ELR (cell line): ENCODE measurements at places on chromosomes 12 and 14.

DNA sequence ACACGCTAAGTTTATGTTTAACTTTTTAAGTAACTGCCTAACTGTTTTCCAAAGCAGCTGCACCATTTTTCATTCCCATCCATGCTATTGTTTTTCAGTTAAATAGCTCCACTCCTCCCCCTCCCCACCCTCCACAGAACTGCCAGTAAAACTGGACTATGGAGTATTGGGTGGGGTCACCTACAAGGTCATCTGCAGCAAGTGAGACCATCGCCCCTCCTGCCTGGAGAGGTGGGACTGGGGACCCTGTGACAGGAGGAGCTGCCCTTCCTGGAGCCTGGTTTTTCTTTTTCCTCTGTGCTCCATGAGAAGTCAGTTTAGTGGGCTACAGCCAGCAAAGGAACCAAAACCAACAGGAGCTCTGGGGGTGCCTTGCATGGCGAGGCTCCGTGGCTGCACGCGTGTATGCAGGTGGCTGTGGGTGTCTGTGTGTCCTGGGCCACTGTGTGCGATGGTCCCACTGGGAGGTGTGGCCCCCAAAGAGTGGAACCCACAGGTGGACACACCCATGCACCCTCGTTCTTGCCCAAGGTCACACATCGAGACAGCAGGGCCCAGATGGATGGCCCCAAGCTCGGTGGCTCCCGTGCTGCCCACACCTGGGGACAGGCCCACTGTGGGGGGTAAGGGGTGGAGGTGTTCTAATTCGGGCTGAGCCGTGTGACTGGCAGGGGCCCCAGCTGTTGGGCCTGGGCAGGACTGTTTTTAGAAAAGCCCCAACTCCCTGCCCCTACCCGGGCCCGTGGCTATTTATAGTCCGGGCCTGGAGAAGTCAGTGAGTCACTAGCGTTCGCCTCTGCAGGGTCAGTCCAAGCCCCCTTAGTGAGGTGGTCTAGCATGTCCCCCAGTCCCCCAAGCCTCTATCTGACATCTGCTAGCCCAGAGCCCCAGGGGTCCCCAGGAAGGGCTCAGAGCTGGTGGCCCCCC is 2.3 kb upstream of the ADSS1 start:
- no peak for DNase-seq

DNA sequence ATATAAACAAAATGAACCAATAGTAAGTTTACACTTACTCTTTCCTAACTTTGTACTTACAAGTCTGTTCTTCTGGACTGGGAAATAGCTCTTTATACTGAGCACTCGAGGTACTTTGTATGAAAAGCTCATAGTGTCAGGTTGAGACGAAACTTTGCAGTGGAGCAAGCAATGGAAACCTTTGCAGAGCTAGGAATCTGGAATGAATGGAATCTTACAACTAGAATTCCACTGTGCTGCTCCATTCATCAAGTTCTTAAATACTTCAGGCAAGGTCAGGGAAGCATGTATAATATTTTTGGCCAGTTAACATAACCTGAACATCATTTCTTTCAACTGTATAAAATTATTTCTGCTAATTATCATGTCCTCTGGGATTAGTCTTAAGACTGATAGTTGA is 1327.5 kb upstream of the FLRT2 start:
- no peak for DNase-seq

GRCh38 chr12:23083267-23083666 is 458.3 kb downstream of the ETNK1 start:
- DNase-seq = peak; percentile 48

DNA sequence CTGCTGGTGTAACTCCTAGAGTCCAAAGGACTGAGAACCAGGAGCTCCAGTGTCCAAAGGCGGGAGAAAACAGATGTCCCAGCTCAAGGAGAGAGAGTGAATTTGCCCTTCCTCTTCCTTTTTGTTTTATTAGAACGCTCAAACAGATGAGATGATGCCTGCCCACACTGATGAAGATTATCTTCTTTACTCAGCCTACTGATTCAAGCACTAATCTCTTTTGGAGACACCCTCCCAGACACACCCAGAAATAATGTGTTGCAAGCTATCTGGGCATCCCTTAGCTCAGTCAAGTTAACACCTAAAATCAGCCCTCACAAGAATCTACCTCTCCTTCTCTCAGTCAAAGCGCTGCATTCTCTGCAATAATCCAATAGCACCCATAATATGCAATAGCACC is 78.2 kb upstream of the BCL2L14 start:
- no peak for DNase-seq

GRCh38 chr14:21882226-21882625 is 208.6 kb upstream of the OR4E1 start:
- DNase-seq = peak; percentile 5

DNA sequence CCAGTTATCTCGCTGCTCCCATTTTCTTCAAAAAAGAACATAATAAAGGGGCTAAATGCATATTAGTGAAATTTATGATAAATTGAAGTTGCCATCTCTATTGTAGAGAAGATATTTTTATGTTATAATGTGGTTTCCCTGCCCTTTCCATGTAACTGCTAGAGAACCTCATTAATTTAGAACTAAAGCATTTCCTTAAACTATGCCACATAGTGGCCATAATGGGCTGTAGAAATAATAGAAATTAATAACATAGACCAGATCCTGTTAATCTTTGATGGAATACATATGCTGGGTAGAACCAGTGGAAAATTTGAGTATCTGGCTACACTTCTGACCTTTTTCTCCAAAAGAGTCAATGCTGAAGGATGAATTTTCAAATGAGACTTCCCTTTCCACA is 376.7 kb downstream of the PDZRN4 start:
- no peak for DNase-seq

DNA sequence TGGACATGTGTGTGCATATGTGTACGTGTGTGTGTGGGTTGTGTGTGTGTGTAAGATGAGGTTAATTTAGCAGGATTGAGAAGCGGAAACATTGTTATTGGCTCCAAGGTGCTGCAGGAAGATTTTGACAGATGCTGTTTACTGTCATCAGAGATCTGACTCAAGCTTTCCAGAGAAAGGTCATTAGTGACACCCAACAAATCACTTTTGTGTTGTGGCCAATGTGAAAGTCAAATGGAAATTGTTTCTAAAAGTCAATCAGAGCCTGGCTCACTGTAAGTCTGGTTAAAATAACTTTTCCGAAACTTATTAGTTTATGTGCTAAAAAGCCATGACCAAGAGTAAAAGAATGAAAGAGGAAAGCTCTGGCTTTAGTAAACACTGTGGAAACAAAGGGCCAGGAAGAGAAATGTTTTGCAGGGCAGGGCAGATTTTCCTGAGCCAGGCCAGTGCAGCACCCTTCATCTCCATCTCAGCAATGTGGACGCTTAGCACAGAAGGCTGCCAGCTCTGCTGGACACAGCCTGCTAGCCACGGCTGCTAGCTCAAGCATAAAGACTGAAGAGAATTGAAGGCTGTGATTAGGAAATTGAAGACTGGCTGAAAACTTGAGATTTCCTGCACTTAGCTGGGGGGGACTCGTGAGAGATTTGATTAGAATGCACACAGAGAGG is 235.8 kb downstream of the NEDD1 start:
- no peak for DNase-seq

DNA sequence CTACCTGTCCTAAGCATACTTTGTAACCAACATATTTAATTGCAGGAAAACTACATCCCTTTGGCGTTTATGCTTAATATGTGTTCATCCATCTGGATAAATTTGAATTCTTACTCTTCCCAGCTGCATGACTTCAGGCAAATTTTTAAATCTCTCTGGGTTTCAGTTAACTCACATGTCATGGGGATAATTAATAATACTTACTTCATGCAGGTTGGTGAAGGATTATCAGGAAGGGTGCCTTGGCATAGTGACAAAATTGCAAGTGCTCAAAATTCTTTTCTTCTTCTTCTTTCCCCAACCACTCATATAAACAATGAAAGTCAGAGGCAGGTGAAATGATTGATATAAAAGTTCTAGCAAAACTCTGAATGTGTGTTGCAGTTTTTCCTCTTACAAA is 15.9 kb downstream of the SYT10 start:
- no peak for DNase-seq

DNA sequence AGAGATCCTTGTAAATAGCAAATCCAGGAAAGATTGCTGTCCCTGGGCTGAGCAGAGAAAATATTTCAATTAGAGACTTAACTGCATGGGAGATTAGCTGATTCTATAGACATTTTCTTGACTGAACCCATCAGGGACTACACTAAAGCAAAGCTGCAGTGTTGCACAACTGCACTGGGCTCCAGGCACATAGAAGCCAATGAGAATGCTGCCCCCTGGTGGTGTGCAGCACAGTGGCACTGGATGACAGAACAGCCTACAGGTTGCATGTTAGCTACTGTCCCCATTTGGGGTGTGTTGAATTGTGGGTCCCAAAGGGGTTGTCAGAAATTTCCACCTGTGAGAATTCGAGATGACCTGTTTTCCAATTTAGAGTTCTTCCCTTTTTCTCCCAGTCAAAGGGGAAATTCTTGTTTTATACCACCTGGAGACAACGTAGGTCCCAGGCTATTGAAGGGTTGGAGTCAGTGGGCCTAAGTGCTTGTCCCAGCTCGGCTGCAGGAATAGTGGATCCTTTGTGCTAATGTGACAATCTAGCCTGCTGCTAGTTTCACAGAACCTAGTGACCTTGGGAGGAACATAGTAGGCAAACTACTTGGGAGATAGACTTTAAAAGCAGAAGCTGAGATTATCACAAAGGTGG is 114.7 kb downstream of the SLC8A3 start:
- DNase-seq = peak; percentile 67
